ENCODE measurements at places on chromosomes 2 and 18.

GRCh38 chr2:228469721-228470120, 288.2 kb upstream of the SPHKAP start:
- H3K4me3 ChIP-seq: no peak overlapping the region
- DNase-seq: no peak

GRCh38 chr2:239660390-239661230, 259.8 kb upstream of the HDAC4 start:
- no peaks in the 10 kb centered on the region for H3K4me1 ChIP-seq
- H3K4me3 ChIP-seq: no peak overlapping the region
- peaks cover 3% of the 10 kb centered on the region for H3K27me3 ChIP-seq
- no peak for DNase-seq
- H3K36me3 ChIP-seq: no peaks in the 10 kb centered on the region

GRCh38 chr2:31049264-31049663, 89.0 kb downstream of the GALNT14 start:
- H3K36me3 ChIP-seq: no peaks in the 10 kb centered on the region
- no peaks in the 10 kb centered on the region for H3K4me1 ChIP-seq
- DNase-seq: peak; percentile 43
- H3K4me3 ChIP-seq: no peak overlapping the region

DNA sequence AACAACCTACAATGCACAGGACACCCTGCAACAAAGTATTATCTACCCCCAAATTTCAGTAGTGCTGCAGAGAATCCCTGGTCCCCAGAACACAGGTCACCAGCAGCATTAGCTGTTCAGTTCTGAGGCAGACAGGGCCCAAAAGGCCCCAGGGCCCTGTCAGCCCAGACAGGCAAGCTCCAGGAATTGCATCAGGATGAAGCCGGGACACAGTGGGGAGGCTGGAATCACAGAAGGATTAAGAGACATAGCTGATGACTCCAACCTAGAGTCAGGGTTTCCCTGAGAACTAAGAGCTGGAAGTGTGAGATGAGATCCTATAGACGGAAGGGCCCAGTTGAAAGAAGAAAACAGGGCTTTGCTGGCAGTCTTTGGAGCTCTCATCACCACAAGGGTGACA, 148.1 kb downstream of the GALNT14 start:
- H3K36me3 ChIP-seq: no peaks in the 10 kb centered on the region
- no peak for DNase-seq
- H3K4me3 ChIP-seq: no peak overlapping the region
- H3K27me3 ChIP-seq: peaks cover 2% of the 10 kb centered on the region
- H3K27ac ChIP-seq: no peak overlapping the region

DNA sequence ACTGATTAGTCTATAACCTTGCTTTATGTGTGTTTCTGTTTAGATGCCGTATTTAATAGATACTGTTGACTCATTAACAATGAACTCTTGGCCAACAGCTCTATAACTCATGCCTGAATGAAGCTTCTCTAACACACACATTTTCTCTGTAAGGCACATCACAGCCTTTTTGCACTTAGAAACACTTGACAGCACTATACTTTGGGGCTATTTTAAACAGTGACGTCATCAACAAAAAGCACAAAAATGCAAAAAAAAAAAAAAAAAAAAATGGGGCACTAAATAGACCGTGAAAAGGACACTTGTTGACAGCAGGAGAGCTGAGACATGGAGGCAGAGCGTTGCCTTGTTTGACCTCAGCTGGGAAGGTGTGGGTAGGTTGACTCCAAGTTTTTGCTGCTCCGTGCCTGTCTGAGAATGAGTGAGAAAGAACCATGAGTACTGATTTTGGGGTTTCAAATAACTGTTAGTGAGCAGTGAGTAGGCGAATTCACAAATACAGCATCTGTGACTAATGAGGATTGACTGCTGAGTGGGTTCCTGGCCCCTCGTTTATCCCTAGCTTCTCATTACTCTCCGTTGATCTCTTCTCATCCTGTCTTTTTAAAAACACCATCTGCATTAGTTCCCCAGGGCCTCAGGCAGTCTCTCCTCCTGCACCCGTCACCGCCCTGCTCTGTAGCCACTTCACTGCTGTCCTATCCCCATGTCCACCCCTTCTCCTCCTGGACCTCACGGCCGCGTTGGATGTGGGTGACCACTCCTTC, 24.4 kb downstream of the SPP2 start:
- H3K4me1 ChIP-seq: no peaks in the 10 kb centered on the region
- H3K27me3 ChIP-seq: no peaks in the 10 kb centered on the region
- DNase-seq: no peak

DNA sequence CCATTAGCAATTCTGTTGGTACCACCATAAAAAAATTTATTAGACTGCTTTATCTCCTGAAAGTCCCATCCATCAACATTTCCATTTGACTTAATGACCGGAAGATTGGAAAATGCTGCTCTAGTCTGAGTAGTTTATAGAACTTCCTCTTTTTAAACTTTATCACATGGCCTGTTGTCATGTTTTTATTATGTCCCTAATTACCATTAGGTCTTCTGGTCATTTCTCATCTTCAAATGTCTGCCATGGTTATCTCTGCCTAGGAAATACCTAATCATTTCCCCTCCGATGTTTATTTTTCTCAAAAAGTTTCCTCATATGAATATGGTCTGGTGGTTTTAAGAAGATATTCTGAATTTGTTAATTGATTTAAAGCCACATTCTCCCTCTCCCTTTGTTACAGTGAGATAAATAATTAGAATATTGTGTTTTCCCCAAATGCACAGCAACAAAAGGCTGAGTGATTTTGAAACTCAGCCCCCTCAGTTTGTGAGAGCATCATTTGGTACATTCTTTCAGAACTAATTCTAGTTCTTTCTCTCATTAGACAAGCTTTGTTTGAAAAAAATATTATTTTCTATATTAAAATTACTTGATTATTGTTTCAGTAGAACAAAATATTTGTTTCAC, 317.1 kb upstream of the ST6GAL2 start:
- H3K4me1 ChIP-seq: no peaks in the 10 kb centered on the region
- H3K27ac ChIP-seq: no peak overlapping the region
- H3K27me3 ChIP-seq: no peaks in the 10 kb centered on the region
- H3K36me3 ChIP-seq: no peaks in the 10 kb centered on the region

DNA sequence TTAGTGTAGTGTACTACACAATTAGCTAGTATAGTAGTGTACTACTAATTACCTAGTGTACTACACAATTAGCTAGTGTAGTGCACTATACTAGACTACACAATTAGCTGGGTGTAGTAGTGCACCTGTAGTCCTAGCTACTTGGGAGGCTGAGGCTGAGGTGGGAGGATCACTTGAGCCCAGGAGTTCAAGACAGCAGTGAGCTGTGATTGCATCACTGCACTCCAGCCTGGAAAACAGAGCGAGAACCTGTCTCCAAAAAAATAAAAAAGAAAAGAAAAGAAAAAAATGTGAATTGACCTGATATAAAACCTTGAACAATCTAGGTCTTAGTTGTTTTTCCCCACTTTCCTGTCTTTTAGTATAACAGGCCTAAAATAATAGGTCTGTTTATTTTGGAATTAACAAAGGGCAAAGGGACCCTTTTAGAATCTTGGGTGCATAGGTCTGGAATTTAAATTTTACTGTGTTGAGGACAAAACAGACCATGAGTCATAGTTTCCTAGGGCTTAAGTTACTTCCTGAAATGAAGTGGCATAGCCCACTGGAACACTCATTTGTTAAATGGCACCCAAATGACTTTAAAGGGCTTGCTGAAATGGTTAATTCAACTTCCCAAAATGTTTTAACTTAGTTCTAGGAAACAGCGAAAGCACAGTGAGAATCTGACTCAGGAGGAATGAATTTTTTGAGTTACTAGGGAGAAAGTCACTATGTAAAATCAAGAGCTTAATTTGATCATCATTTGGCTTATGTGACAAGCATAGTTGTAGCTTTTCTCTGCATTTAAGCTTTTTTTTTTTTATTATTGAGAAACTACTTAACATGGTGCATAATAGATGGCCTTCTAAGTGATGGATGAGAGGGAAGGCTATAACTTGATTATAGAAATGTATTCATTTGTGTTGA, 50.7 kb upstream of the ARL5A start:
- H3K27me3 ChIP-seq: no peaks in the 10 kb centered on the region
- no peak overlapping the region for H3K27ac ChIP-seq
- H3K36me3 ChIP-seq: no peaks in the 10 kb centered on the region
- no peaks in the 10 kb centered on the region for H3K4me1 ChIP-seq

DNA sequence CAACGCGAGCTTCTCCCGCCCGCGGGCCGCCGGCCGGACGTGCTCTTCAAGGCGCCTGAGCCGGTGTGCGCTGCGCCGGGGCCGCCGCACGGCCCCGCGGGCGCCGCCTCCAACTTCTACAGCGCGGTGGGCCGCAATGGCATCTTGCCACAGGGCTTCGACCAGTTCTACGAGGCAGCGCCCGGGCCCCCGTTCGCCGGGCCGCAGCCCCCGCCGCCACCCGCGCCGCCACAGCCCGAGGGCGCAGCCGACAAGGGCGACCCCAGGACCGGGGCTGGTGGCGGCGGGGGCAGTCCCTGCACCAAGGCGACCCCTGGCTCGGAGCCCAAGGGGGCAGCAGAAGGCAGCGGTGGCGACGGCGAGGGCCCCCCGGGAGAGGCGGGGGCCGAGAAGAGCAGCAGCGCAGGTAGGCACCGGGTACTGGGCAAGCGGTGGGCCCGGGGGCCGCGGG, 676 bp downstream of the HOXD11 start:
- H3K27ac ChIP-seq: no peak overlapping the region
- H3K4me1 ChIP-seq: no peaks in the 10 kb centered on the region
- no peak for DNase-seq
- peaks cover 16% of the 10 kb centered on the region for H3K27me3 ChIP-seq
- no peak overlapping the region for H3K4me3 ChIP-seq

- H3K27ac ChIP-seq: no peak overlapping the region
- H3K27me3 ChIP-seq: no peaks in the 10 kb centered on the region
- H3K4me1 ChIP-seq: no peaks in the 10 kb centered on the region
- H3K36me3 ChIP-seq: no peaks in the 10 kb centered on the region
- H3K4me3 ChIP-seq: no peak overlapping the region
These were observed 351.8 kb upstream of the GYPC start for GRCh38 chr2:126304154-126304553.

- H3K27me3 ChIP-seq: no peaks in the 10 kb centered on the region
- no peak overlapping the region for H3K4me3 ChIP-seq
- H3K36me3 ChIP-seq: no peaks in the 10 kb centered on the region
These were observed 64.1 kb upstream of the EHBP1 start for GRCh38 chr2:62641410-62641843.

DNA sequence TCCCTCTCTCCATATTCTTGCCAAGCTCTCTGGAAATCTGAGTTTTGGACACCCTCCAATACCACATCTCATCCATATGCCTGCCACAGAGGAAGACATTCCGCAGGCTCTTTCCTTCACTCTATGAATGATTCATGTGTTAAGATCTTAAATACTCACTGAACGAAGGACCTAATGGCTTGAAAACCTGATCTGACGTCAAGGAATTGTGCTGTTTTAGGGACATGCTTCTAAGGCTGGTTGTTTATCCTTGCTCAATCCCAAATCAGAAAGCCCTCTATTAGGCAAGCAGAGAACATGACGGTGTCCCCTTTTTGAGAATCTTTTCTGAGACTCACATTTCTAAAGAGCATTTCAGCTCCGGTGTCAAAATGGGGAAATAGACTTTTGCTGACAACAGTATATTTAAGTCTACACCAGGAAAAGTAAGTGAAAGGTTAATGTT, 83.7 kb upstream of the GALNT5 start:
- H3K36me3 ChIP-seq: no peaks in the 10 kb centered on the region
- DNase-seq: no peak
- H3K4me3 ChIP-seq: no peak overlapping the region
- H3K27me3 ChIP-seq: no peaks in the 10 kb centered on the region
- no peak overlapping the region for H3K27ac ChIP-seq
- no peaks in the 10 kb centered on the region for H3K4me1 ChIP-seq

- no peaks in the 10 kb centered on the region for H3K27me3 ChIP-seq
- peak overlapping the region; percentile 17 for H3K27ac ChIP-seq
- H3K36me3 ChIP-seq: no peaks in the 10 kb centered on the region
- H3K4me1 ChIP-seq: peaks cover 5% of the 10 kb centered on the region
- H3K4me3 ChIP-seq: no peak overlapping the region
These were observed 23.4 kb upstream of the TANK start for GRCh38 chr2:161136696-161137324.

GRCh38 chr2:47345590-47345924, 57.4 kb upstream of the MSH2 start:
- H3K4me3 ChIP-seq: peak overlapping the region; percentile 38
- H3K36me3 ChIP-seq: no peaks in the 10 kb centered on the region
- H3K27ac ChIP-seq: peak overlapping the region; percentile 98
- DNase-seq: no peak
- H3K4me1 ChIP-seq: no peaks in the 10 kb centered on the region
- no peaks in the 10 kb centered on the region for H3K27me3 ChIP-seq

GRCh38 chr2:18799397-18799796, 210.0 kb upstream of the NT5C1B start:
- H3K27me3 ChIP-seq: no peaks in the 10 kb centered on the region
- no peaks in the 10 kb centered on the region for H3K36me3 ChIP-seq
- no peak overlapping the region for H3K4me3 ChIP-seq
- H3K4me1 ChIP-seq: no peaks in the 10 kb centered on the region
- H3K27ac ChIP-seq: no peak overlapping the region

DNA sequence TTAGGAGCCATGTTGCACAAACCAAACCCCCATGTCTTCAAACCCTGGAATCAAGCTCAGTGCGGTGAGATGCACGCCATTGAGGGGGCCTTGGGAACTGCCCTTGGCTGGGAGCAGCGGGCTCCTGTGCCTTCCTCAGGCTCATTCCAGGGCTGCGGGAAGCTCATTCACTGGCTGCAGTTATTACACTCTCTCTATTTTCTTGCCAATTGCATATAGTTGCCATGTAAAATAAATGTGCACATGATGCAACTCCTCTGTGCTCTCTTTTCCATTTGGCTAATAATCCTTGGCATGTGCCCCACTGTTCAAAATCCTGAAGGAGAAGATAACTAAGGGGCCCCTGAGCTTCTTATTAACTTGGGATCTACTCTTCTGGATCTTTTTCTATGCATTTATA, 74.7 kb downstream of the KCTD1 start:
- H3K36me3 ChIP-seq: peaks cover 6% of the 10 kb centered on the region
- H3K4me3 ChIP-seq: no peak overlapping the region
- no peak for DNase-seq
- no peak overlapping the region for H3K27ac ChIP-seq

DNA sequence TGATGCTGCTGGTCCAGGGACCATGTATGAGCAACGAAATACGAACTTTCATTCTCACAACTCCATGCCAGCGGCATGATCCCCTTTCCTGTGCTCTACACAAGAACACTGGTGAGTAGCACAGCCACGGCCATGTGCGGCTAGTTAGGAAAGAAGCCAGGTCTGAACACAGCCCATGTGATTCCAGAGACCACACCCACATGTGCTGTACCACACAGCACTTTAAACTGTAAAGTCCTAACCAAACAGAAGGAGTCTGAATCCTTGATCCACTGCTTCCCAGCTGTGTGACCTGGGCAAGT, 33.0 kb upstream of the ACAA2 start:
- H3K27ac ChIP-seq: no peak overlapping the region
- H3K4me3 ChIP-seq: no peak overlapping the region
- no peaks in the 10 kb centered on the region for H3K27me3 ChIP-seq
- H3K36me3 ChIP-seq: peaks cover 81% of the 10 kb centered on the region
- peaks cover 20% of the 10 kb centered on the region for H3K4me1 ChIP-seq
- no peak for DNase-seq

- no peak for DNase-seq
- H3K4me3 ChIP-seq: no peak overlapping the region
- H3K4me1 ChIP-seq: no peaks in the 10 kb centered on the region
- no peak overlapping the region for H3K27ac ChIP-seq
- H3K36me3 ChIP-seq: no peaks in the 10 kb centered on the region
These were observed 65.0 kb upstream of the POU3F3 start for GRCh38 chr2:104788742-104789455.

- no peaks in the 10 kb centered on the region for H3K27me3 ChIP-seq
- H3K4me3 ChIP-seq: no peak overlapping the region
- DNase-seq: no peak
These were observed 47.0 kb upstream of the ST3GAL5 start for GRCh38 chr2:85935746-85936208.

GRCh38 chr2:232511336-232511890, 8.8 kb upstream of the PRSS56 start:
- no peaks in the 10 kb centered on the region for H3K4me1 ChIP-seq
- DNase-seq: no peak
- H3K27ac ChIP-seq: no peak overlapping the region
- no peaks in the 10 kb centered on the region for H3K36me3 ChIP-seq
